Amygdala (tissue), 56 donors: ENCODE measurements at places on chromosomes 16 and 17.

GRCh38 chr16:23304620-23305019, 2.5 kb downstream of the SCNN1B start:
- DNase-seq: no peak

GRCh38 chr17:77193653-77194052, 52.9 kb downstream of the SEC14L1 start:
- DNase-seq: no peak

- DNase-seq: no peak
These were observed 2115.3 kb downstream of the TP53TG3F start for GRCh38 chr16:35574454-35575431.

DNA sequence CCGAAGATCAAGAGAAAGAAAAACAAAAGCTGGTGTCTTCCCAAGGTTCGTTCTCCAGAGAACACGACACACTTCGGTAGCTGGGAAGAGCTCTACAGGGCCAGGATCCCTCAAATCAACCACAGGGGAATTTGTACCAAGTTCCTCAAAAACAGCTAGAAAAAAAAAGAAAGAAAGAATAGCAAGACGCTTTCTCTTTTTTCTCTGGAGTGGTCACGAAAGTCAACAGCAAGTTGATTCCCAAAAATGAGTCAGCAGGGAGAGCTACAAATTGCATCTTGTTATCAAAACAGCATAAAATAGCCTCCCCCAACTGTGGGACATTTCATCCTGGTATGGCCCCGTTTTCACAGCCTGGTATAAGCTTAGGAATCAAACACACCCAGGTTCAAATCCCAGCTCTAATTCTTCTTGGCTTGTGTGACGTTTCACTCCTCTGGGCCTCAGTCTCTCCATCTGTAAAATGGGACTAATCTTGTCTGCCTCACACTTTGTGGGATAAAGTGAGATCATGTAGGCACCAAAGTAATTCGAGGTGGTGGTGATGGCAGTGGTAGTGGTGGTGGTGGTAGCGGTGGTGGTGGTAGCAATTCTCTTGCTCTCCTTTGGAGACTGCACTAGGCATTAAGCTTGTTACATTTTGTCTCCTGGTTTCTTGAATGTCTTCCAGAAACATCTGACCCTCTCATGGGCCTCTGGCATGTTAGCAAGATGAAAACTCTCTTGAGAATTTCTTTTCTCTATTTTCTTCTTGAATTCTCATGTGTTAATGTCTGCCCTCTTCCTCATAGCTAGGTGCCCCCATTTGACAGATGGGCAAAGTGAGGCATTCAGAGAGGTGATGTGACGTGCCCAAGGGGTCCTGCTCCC, 988 bp upstream of the IL21R start:
- DNase-seq: no peak

DNA sequence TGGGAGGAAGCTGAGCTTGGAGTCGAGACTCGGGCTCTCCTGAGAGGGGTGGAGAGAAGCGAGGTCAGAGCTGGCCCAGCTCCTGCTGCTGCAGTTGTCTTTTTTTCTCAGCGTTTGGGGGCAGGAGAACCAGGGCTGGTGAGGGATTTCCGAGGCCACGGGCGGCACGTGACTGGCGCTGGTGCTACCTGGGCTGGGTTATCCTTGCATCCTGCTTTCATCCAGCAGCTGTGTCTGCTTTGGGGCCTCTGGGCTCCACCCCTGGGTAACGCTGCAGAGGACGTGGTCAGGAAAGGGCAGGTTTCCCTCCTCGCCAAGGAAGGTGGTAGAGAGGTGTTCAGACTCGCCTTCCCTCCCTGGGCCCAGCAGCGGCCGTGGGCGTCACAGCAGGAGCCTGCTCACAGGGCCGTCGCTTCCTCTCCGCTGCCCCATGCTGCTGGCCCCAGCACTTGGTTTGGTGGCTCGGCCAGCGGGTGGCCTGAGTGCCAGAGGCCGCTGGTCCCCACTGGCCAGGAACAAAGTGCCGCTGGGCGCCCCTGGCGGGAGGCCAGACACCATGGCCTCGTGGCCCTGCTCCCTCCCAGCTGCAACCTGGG, 22.5 kb downstream of the GSE1 start:
- DNase-seq: no peak

- DNase-seq: no peak
These were observed 183.8 kb upstream of the COX10 start for GRCh38 chr17:13885550-13885949.

GRCh38 chr16:29877266-29877961, 14.4 kb upstream of the CDIPT start:
- no peak for DNase-seq

GRCh38 chr17:64991726-64992125, 64.8 kb downstream of the GNA13 start:
- no peak for DNase-seq

DNA sequence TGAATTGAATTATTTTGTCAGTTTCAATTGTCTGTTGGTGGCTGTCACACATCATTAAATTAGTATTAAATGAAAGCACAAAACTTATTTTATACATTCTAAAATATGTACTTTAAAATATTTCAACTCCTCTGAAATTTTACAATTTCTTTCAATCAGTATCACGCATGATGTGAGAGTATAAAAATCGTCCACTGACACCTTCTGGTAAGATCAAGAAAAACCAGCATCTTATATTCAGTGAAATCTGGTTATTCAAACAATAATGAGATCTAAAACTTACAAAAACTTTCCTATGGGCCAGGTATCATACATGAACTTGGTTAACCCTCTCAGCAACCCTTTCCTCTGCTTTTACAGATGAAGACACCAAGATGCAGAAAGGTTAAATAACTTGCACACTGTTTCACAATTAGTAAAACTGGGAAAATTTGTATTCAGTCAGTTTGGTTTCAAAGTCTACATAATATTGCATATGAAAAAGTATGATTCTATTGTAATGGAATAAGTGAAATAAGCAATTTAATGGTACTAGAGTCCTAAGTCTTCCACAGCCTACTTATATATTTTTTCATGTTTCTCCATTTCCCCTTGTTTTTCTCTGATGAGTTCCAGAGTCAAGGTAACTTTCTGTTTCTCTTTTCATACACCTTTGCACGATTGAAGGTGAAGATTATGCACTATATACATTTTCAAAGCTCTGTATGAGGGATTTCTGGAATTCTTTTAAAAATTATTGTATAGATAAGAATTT, 58.7 kb downstream of the EFCAB5 start:
- no peak for DNase-seq

- DNase-seq: no peak
These were observed 708.0 kb upstream of the SOX9 start for GRCh38 chr17:71412803-71413202.

DNA sequence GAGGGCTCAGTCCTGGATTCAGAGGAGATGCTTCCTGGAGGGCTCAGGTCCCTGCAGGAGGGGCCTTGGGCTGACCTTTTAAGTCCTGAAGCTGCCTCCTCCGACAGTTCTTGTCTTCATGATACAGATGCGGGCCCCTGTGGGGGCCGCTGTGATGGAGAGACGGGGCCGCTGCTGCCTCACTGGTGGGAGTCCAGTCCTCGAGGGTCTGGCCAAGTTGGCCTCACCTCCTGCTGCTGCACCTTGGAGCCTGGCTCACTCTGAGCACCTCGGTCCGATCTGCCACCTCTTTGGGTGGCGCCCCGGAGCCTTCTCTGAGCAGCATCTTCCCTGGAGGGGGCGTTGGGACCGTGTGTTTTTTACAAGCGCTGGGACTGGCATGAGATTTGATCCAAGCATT, 79.1 kb downstream of the KLHDC4 start:
- DNase-seq: no peak

DNA sequence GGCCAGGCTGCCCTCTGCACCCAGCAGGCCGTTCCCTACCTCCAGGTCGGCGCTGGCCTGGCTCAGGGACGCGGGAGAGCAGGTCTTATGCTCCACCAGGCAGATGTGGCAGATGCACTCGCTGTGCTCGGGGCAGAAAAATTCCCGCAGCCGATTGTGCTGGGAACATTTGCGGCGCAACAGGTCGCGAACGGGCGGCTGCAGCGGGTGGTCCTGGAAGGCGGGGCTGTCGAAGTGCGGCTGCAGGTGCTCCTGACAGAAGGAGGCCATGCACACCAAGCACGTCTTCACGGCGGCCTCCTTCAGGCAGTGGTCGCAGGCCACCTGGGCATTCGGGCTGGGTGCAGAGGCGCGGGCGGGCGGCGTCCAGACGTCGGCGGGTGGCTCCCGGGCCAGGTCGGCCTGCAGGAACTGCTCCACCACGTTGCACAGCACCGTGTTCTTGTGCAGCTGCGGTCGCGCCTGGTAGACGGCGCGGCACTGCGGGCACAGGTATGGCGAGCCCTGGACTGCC, 439 bp downstream of the TRIM25 start:
- no peak for DNase-seq

GRCh38 chr17:78252701-78253635, 21.5 kb downstream of the TMEM235 start:
- DNase-seq: no peak

DNA sequence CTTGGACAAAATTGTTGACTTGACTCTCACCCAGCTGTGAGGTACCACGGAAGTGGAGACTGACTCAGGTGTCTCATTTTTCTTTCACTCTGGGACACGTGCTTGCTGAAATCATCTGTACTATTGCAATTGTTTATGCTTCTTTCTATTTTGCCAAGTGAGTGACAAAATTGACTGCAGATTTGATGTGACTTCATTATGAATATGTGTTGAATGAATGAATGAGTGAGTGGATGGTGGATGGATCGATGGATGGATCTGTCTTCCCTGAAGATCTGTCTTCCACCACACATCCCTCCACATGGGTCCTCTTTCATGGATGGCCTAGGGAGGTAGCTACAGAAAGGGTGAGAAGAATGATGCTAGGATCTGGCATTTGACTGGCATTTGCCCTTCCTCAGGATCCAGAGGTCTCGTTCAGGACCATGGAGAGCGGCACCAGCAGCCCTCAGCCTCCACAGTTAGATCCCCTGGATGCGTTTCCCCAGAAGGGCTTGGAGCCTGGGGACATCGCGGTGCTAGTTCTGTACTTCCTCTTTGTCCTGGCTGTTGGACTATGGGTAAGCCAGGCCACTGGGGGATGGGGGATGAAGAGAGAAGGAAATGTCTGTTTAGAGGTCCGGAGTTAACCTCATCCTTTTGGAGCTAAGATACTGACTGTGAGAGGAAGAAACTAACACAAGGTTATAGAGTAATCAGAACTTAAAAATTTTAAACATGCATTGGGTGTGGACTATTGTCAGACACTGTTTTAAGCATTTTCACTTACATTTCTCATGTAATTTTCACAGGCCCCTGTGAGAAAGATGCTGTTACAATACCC, 12.7 kb downstream of the SLC5A11 start:
- no peak for DNase-seq

GRCh38 chr17:41393294-41393693, 4.1 kb downstream of the KRT31 start:
- no peak for DNase-seq
